Fibroblast of mammary gland (primary cell): ENCODE measurements at places on chromosomes 4 and X.

DNA sequence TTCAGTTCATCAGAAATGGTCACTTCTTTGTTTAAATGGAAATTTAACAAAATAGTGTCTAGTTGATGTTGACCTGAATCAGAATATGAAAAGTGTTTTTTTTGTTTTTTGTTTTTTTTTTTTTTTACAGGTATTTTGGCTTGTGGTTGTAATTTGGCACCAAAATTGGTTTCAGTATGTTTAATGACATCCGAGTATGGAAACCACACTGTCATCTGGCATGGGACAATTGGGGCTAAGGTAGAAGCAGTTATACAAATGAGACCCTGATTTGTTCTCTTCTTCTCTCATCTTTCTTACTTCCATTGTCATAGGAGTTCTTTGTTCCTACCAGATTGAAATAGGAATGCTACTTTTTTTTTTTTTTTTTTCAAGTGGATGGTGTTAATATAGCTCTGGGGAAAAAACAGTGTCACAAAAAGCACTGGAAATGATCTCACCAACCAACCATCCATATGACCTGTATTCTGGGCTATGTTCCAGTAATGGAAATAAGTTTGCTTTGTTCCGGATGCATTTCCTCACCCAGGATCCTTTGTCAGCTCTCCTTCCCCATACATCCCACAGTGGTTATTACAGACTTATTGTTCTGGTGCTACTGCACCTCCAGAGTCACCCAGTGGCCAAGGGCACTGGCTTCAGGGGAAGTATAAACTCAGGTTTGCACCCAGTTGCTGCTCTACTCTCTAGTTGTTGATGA is 95.8 kb downstream of the ATXN3L start:
- DNase-seq, result peak; percentile 89

- no peak for DNase-seq
These were observed 247.5 kb downstream of the GABRG1 start for GRCh38 chr4:45876235-45876890.

DNA sequence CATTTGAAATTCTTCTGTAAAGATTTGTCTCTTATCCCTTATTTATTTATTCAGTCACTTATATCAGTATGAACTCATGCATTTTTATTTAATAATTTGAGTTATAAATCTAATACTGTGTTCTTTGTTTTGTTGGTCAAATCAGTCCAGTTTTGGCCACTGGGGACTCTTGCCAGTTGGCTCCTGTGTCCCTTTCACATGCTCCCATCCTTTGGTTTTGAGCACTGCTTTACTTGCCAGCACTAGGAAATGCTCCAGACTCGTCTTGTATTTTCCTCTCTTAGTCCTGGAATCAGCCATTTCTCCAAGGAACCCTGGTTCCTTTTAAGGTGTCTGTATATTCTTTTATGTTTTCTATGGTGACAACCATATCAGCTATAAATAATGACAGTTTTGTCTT is 28.1 kb downstream of the KANTR start:
- DNase-seq, result no peak

GRCh38 chr4:111923786-111924185 is 221.5 kb upstream of the FAM241A start:
- peak; percentile 89 for DNase-seq

DNA sequence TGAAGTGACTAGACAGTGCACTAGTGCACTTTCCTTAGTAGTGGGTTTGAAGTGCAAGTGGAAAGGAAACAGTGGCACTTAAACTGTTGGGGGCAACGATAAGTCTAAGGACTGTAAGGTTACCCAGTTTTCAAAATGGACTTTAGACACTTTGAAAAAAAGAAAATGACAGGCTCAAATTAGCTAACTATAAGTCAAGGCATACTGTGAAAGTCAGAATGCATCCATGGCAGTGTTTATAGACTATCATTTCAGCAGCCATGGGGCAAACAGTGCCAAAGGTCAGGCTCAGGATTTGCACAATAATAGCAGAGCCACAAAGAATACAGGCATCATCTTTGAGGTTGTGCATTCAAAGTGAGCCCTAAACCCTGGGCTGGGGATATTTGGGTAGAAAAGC is 104.4 kb downstream of the CXCL13 start:
- DNase-seq, result no peak

- DNase-seq, result no peak
These were observed 33.1 kb downstream of the GAK start for GRCh38 chr4:898869-899555.

- DNase-seq, result peak; percentile 49
These were observed 9.2 kb upstream of the GYG2 start for GRCh38 chrX:2819345-2820135.

DNA sequence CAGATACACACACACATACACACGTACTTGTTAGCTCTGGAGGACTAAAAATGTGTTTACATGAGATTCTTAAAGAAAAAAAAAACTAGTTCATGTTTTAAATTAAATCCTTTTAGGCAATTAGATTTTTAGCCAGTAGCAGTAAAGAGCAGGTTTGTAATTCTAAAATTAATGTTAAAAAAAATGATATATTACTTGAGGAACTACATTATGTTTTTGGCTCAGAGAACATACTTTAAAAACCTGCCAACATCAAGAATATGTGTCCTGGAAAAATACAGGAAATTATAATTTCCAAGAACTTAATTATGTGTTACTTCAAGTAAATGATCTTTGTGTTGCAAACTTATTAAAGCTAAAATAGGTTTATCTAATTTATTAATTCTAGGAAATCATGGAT is 594.3 kb upstream of the PCDH7 start:
- DNase-seq, result no peak

DNA sequence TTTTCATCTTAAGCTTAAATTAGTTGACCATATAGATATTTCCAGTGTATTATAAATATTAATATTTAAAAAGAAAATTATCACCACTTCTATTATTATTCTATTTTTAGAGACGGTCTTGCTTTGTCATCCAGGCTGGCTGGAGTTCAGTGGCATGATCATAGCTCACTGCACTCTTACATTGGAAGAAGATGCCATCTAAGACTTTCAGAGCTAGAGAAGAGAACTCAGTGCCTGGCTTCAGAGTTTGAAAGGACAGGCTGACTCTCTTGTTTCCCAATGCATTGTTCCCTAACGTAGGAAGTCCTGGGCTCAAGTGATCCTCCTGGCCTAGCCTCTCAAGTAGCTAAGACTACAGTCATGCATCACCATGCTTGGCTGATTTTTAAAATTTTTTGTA is 75.9 kb downstream of the FIP1L1 start:
- DNase-seq, result peak; percentile 11

GRCh38 chr4:106126062-106126461 is 189.9 kb downstream of the TBCK start:
- DNase-seq, result no peak

- no peak for DNase-seq
These were observed 3.9 kb downstream of the RPL10 start for GRCh38 chrX:154401918-154402621.

- DNase-seq, result no peak
These were observed 2.3 kb downstream of the DUSP9 start for GRCh38 chrX:153649178-153649914.

GRCh38 chr4:186021461-186022167 is 47.3 kb upstream of the TLR3 start:
- peak; percentile 41 for DNase-seq

DNA sequence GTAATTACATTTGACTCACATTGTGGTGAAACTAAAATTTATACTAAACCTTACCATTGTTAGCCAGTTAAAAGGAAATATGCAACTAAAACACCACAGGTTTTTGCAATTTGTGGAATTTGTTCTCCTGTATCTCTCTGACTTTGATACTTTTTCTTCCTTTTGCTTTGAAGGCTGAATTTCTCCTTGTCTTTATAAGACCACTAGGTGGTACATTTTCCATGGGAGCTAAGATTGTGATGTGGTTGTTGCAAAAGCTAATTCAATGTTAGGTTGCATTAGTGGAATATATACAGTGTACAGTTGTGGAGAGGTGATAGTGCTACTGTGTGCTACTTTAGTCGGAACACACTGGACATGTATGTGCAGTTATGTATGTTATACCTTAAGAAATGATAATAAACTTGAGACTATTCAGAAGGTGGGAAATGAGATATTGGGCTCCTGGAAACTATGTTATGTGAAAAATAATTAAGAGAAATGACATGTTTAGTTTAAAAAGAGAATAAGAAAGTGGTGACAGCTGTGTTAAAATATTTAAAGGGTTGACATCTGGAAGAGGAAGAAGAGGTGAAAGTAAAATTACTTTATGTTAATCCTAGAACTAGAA is 70.3 kb downstream of the ARL9 start:
- DNase-seq, result peak; percentile 64

GRCh38 chr4:113407409-113407808 is 354.1 kb downstream of the CAMK2D start:
- DNase-seq, result no peak

DNA sequence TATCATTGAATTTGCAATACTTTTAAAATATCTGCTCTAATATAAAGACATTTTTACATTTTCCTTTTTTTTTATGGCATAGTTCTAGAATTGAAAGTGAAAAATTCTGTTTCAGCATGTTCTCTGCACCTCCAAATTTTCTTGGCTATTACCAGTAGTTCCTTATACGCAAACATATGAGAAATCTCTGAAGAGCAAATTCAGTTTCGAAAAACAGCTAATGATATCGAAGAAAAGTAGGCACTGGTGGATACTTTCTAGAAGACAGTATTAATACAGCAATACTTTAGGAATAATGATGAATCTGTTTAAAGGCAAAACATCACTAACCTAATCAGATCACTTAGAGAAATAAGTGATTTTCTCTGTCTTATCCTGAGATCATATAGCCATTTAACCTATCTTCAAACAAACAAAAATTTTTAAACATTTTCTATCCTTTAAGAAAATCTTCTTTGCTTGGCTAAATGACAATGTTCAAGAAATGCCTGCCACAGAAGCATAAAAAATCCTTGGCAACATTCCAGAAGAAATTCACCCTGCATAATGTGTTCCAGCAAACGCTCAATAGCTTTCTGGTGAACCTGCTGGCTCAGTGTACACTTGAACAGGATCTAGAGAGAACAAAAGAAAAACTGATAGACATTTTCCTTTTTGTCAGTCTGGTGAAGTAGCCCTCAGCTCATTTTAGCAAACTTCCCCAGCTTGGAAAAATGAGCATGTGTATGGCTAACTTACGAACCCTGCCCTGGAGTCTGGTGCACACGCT is 51.2 kb upstream of the KLF3 start:
- DNase-seq, result no peak

DNA sequence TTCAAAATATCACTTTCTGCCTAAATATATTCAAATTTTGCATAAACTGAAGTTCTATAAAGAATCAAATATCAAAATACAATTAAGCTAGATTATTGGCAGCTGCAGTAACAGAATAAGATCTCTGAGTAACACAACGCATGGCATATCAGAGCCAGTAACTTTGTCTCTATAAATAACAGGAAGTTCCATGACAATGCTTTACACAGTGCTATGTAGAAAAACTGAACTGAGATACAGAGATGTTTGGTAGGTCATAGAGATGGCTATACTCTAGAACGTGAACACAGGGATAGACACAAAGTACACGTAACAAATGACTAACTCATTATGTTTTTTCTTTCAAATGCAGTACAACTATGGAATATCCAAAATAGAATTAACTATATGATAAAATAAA is 18.2 kb downstream of the UBE2D3 start:
- no peak for DNase-seq

- no peak for DNase-seq
These were observed 23.0 kb downstream of the GPR174 start for GRCh38 chrX:79167462-79167861.

- DNase-seq, result no peak
These were observed 907.8 kb downstream of the STPG2 start for GRCh38 chr4:97235521-97235920.

DNA sequence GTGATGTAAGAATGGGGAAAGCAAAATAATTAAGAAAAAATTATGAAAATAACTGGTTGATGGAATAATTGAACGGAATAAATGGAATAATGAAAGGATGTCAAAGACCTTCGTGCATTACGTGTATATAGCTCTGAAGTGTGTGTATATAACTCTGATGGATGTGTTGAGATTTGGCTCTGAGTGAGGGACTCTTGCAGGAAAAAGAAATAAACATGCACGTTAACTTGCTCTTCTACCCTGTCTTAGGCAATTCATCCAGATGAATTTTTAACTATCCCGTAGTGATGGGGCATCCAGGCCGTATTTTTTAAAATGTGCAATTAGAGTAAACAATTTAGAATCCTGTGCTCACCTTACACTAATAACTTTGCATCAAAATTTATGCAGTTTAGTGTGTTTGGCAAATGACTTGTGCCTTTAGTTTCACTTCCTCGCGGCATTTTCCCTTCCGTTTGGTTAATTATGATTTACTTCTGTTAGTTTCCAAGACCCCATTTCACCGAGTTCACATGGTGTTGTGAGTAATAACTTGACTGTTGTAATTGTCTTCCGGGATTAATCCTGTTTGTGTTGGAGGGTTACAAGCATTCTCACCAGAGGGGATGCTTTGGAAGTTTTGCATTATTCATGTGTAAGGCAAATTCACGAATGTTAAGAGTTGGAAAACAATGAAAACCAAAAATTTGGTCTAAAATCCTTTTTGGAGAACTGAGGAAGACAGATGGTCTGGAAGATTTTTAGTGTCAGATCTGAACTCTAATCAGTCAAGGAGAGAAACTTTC is 256.5 kb upstream of the FAT1 start:
- peak; percentile 11 for DNase-seq

DNA sequence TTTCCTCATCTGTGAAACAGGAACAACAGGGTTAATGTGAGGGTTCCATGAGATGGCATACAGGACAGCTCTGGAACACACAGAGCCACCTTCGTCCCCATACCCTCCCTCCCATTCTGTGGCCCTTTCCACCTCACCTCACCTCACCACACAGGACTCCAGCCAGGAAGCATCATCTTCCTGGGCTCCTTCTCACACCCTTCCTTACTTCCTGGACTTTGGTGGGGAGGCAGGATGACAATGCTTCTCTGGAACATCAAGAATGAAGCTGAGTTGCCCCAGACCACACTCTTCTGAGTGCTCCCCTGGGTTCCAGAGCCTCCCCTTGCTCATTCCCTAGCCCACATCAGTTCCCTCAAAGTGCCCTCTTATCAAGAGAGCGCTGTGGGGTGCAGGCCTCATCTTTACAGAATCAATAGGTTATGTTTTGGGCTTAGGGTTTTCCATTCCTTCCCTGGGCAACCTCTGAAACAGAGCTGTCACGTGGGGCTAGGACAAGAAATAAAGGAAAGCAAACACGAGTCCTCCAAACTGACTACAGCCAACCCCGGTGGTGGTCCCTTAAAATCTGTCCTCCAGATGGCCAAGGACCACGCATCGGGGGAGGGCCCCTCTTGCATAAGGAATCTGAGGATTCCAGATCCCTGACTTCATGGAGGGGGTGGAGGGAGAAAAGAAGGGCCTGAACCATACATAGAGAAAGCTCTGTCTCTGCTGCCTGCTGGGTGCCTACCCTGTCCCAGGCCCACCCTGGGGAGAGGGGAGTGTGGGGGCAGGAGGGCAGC is 74.4 kb upstream of the ATP6AP2 start:
- DNase-seq, result no peak
